IPS DF 19.7 (cell line): ENCODE measurements at places on chromosomes 7 and 10.
A peak's percentile ranks its signal among the peaks of the same experiment; 100 is the strongest.

GRCh38 chr10:131788386-131788785, 112.4 kb upstream of the PPP2R2D start:
- DNase-seq, result peak; percentile 12

DNA sequence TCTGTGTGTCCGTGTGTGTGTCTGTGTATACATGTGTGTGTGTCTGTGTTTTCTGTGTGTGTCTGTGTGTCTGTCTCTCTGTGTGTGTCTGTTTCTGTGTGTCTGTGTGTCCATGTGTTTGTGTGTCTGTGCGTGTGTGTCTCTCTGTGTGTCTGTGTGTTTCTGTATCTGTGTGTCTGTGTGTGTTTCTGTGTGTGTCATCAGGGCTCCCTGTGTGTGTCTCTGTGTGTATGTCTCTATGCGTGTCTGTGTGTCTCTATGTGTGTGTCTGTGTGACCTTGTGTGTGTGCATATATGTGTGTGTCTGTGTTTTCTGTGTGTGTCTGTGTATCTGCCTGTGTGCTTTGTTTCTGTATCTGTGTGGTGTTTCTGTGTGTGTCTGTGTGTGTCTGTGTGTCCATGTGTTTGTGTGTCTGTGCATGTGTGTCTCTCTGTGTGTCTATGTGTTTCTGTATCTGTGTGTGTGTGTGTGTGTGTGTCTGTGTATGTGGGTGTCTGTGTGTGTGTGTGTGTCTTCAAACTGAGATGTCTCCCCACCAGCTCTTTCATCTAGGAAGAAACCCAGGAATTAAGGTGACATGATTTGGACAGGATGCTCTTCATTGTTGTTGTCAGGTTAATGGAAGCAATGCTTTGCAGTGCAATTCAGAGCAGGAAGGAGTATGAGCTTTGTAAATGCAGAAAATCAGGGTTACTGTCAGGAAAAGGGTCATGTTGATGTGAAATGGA, 20.7 kb upstream of the PPIF start:
- DNase-seq, result no peak

GRCh38 chr10:97149079-97149531, 36.7 kb downstream of the SLIT1 start:
- no peak for DNase-seq

- DNase-seq, result no peak
These were observed 42.3 kb upstream of the DUSP5 start for GRCh38 chr10:110455446-110455845.

GRCh38 chr10:44240584-44241205, 144.2 kb downstream of the CXCL12 start:
- no peak for DNase-seq

GRCh38 chr10:72690071-72690755, 1.7 kb upstream of the MCU start:
- DNase-seq, result no peak

GRCh38 chr10:69769395-69769992, 32.2 kb upstream of the COL13A1 start:
- DNase-seq, result peak; percentile 54

- no peak for DNase-seq
These were observed 1120.7 kb downstream of the GATA3 start for GRCh38 chr10:9175200-9175599.

- DNase-seq, result no peak
These were observed 1.4 kb downstream of the BAIAP2L1 start for GRCh38 chr7:98399462-98399861.

DNA sequence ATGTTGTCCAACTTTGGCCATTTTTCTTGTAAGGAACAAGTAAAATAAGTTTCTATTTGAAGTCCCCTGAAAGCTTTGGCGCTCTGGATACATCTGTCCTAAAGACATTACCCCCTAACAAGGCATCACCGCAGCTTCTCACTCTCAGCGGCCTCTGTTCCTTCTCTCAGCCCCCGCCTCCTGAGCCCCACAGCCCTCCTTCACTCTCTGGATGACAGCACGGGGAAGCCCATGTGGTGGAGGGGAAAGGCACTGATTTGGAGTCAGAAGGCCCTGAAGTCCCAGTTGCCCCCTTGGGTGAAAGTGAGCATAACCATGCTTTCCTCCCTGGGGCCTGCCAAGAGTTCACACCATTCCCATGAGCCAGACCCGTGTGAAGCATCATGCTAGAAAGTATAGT, 4.6 kb downstream of the H2BK1 start:
- DNase-seq, result no peak

DNA sequence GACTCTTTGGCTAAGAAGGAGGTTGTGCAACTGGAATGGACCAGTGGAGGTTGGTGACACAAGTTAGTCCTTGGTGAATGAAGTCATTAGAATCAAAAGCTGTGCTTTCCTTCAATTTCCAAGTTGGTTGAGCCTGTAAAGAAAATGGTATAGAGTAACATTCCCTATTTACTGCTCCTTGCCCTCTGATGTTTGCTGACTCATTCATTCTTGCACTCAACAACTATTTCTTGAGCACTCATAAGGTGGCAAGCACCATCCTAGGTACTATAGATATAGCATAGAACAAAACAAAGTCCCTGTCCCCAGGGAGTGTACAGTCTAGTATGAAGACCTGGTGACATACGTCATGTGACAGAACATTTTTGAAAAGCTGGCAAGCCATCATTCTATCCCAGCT, 118.9 kb upstream of the CCDC6 start:
- no peak for DNase-seq

DNA sequence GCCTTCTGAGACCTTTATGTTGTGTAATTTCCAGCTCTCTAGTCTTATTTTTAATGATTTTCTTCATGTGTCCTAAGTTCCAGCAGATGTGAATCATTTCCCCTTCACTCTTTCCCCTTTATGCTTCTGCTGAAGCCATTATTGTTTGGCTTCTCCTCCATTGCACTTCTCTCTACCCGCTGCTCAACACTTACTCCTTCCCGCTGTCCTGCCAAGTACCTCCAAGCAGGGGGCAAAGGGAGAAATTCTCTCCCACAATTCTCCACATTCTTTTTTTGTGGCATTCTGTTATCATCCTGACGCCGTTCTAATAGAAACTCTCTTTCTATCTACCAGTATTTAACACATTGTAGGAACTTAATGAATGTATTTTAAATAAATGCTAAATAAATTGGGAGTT, 388.9 kb upstream of the TPK1 start:
- DNase-seq, result no peak

- DNase-seq, result no peak
These were observed 855.0 kb downstream of the REEP3 start for GRCh38 chr10:64376167-64376566.
